ENCODE measurements at places on chromosomes 6 and 20. TPM values are rescaled to one million over a fixed set of nuclear protein-coding genes. Genes with fewer than 3 reads are reported as not detected.

GRCh38 chr6:152096863-152097496, 289.5 kb downstream of the ESR1 start:
- no peak overlapping the region for H3K27ac ChIP-seq
- H3K27me3 ChIP-seq, result no peaks in the 10 kb centered on the region
- H3K4me3 ChIP-seq, result no peak overlapping the region
- no peak for DNase-seq
- peaks cover 7% of the 10 kb centered on the region for H3K4me1 ChIP-seq

GRCh38 chr6:11416936-11417576, 120.5 kb upstream of the TMEM170B start:
- H3K36me3 ChIP-seq, result no peaks in the 10 kb centered on the region
- DNase-seq, result no peak
- H3K4me1 ChIP-seq, result peaks cover 12% of the 10 kb centered on the region
- no peak overlapping the region for H3K27ac ChIP-seq

DNA sequence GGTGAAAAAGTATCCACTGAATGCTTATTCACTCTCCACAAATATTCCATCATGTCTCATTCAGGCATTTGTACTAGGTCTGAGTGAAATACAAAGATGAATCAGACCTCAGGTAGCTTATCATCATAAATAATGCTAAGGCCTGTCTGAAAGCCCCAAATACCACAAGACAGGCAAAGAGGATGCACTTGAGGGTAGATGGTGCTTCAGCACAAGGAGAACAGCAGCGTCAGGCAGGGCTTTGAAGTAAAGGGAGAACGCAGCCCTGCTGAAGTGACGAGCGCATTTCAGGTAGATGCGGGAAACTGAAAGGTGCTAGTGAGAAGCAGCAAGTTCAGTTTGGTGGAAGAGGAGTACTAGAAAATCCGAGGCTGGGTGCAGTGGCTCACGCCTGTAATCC, 38.7 kb downstream of the MAP3K5 start:
- H3K27me3 ChIP-seq, result no peaks in the 10 kb centered on the region
- no peak for DNase-seq

DNA sequence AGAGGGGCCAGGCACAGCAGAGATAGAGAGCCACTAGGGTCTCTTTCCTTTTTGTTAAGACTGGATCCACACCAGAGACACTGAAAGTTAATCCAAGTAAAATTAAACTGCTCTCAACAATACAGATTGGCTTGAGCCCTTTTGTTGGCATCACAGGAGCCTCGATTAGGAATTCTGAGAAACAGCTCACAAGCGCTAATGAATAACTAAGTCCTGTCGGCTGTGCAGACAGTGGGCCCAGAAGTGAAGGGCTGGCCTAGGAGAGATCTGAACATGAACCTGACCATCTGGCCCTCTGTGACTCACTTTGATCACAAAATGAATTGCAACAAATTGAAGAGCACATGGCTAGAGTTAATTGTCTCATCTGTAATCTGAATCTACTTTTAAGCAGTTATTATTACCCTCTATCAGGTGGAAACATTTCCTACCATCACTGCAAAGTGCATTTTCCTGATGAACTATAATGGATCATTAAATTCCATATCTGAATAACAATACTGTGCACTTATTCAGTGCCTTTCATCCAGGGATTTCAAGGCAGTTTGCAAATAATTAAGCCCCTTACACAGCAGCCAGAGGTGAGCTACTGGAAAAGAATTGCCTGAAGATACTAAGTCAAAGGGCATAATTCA, 3.2 kb downstream of the BACH2 start:
- no peak for DNase-seq
- H3K27me3 ChIP-seq, result peaks cover 58% of the 10 kb centered on the region
- no peaks in the 10 kb centered on the region for H3K36me3 ChIP-seq
- no peak overlapping the region for H3K4me3 ChIP-seq
- no peak overlapping the region for H3K27ac ChIP-seq
- H3K4me1 ChIP-seq, result peaks cover 6% of the 10 kb centered on the region

DNA sequence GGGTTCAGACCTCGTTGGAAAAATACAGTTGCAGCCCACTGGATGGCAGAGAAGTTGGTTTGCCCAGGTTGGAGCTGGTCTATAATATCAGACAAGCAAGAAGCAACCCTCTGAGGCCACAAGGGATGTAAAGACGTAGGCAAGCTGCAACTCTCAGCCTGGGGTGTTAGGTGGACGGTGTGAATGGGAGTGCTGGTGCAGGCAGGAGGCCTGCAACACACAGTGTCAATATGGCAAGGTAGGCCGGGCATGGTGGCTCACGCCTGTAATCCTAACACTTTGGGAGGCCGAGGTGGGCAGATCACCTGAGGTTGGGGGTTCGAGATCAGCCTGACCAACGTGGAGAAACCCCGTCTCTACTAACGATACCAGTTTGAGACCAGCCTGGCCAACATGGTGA, 10.5 kb downstream of the VPS16 start:
- peaks cover 9% of the 10 kb centered on the region for H3K4me1 ChIP-seq
- H3K36me3 ChIP-seq, result no peaks in the 10 kb centered on the region
- DNase-seq, result no peak
- H3K27me3 ChIP-seq, result no peaks in the 10 kb centered on the region

C6orf15 gene
- not detected for polyA plus RNA-seq

DNA sequence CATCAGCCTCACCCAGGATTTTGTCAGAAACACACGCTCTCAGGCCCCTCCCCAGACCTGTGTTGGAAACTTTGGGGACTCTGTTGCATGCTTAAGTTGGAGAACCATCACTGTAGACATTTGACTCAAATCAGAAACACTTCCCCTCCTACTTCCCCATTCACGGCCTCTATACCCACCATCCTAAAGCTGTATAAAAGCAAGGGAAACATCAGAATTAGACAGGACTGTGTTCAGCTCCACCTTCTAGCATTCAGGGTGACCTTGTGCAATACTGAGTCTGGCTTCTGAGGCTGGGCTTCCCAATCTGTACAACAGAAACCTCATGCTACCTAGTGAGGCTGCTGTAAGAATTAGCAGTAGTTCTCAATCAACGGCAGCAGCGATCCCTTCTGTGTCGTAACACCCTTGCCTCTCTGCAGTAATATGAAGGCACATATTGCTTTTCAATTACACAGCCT, 252.3 kb downstream of the LY86 start:
- peaks cover 21% of the 10 kb centered on the region for H3K4me1 ChIP-seq
- H3K36me3 ChIP-seq, result no peaks in the 10 kb centered on the region
- no peak overlapping the region for H3K27ac ChIP-seq
- no peak for DNase-seq
- H3K4me3 ChIP-seq, result no peak overlapping the region
- H3K27me3 ChIP-seq, result no peaks in the 10 kb centered on the region

PGC gene
- 9.9 TPM for polyA plus RNA-seq

PRSS35 gene
- polyA plus RNA-seq, result 93.0 TPM

DSP gene
- 54.8 TPM for polyA plus RNA-seq

- no peaks in the 10 kb centered on the region for H3K4me1 ChIP-seq
- DNase-seq, result no peak
- H3K27ac ChIP-seq, result no peak overlapping the region
- no peaks in the 10 kb centered on the region for H3K36me3 ChIP-seq
- no peaks in the 10 kb centered on the region for H3K27me3 ChIP-seq
Measured at GRCh38 chr20:37511610-37512275, 9.3 kb upstream of the NNAT start.

GRCh38 chr20:34493646-34494045, 22.6 kb upstream of the DYNLRB1 start:
- H3K27me3 ChIP-seq, result no peaks in the 10 kb centered on the region
- no peak for DNase-seq
- H3K36me3 ChIP-seq, result no peaks in the 10 kb centered on the region
- no peak overlapping the region for H3K27ac ChIP-seq

DNA sequence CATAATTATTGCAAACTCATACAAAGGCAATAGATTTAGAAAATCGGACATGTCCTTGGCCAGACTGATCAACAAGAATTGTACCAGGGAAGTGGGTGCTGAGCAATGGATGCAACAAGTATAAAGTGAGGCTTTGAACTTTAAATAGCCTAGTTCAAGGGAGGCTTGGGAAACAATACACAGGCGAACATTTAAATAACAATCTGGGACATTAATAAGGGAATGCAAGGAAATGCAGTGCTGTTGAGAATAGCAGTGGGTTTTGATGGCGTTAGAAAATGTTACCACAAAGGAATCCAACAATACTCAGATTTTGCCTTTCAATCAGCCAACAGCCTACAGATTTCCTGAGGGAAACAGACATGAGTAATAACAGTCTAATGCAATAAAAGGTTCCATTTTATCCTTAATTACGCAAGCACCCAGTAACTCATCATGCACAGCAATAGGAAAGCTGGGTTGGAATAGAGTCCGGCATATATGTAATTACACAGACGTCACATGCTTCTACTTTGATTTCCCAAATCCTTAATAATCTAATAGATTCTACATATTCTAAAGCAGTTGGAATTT, 134.6 kb downstream of the PHACTR1 start:
- no peaks in the 10 kb centered on the region for H3K4me1 ChIP-seq
- DNase-seq, result no peak
- no peak overlapping the region for H3K4me3 ChIP-seq
- peaks cover 9% of the 10 kb centered on the region for H3K27me3 ChIP-seq
- H3K27ac ChIP-seq, result no peak overlapping the region
- H3K36me3 ChIP-seq, result no peaks in the 10 kb centered on the region

DNA sequence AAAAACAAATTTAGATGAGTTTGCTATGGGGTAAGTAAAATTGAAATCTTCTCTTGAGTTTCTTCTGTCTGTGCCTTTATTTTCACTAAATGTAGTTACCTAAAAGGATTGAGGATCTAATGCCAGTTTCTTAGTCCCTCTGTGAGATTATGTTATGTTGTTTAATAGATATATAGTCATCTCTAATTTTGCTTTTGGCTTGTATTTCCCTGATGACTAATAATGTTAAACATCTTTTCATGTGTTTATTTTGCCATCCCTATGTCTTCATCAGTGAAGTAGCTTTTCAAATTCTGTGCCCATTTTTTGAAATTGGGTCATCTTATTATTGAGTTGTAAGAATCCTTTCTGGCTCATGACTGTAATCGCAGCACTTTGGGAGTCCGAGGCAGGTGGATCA, 13.7 kb downstream of the QRSL1 start:
- no peaks in the 10 kb centered on the region for H3K27me3 ChIP-seq
- no peak for DNase-seq
- peaks cover 55% of the 10 kb centered on the region for H3K36me3 ChIP-seq
- no peaks in the 10 kb centered on the region for H3K4me1 ChIP-seq
- no peak overlapping the region for H3K4me3 ChIP-seq
